Nephron progenitor cell (in vitro differentiated cells): ENCODE measurements at places on chromosomes 4 and X.

DNA sequence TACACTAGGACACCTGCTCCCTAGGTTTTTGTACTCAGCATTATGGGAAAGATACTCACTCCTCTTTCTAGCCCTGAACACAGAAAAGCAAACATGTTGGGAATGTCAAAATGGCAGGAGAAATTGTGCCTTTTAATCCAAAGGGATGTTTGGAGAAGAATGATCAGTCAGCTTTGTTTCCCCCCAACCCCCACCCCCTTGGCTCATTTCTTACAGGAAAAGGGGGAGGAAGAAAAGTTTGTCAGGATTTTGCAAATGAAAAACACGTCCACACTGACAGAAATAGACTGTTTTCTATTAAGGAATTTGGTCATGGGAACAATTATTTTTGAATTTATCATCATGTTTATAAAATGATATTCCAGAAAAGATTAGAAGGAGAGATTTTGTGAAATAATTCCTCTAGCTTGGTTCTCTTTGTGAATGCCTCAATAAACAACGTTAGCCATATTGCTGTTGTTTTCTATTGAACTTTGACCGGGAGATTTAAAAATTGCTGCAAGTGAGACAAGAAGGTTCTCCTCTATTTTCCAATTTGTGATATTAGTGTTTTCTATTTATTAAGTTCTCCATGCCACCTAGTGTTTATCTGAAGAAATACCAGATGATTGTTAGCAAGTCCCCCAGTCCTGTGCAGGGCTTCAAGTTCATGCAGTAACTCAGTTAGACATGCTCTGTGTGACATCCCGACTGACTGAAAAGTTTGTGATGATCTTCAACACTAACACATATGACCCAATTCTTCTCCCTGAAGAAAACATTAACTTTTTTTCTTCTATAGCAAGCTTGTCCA, 31.3 kb upstream of the TFDP3 start:
- no peak for DNase-seq

- DNase-seq: no peak
These were observed 22.0 kb downstream of the SORCS2 start for GRCh38 chr4:7214359-7214758.

DNA sequence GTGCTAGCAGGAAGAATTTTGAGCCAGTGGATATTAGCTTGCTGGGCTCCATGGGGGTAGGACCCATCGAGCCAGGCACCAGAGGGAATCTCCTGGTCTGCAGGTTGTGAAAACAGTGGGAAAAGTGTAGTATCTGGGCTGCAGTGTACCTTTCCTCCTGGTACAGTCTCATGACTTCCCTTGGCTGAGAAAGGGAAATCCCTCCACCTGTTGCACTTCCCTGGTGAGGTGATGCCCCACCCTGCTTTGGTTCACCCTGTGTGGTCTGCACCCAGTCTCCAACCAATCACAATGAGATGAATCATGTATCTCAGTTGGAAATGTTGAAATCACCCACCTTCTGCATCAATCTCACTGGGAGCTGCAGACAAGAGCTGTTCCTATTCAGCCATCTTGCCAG, 341.4 kb upstream of the IRS4 start:
- DNase-seq: no peak

DNA sequence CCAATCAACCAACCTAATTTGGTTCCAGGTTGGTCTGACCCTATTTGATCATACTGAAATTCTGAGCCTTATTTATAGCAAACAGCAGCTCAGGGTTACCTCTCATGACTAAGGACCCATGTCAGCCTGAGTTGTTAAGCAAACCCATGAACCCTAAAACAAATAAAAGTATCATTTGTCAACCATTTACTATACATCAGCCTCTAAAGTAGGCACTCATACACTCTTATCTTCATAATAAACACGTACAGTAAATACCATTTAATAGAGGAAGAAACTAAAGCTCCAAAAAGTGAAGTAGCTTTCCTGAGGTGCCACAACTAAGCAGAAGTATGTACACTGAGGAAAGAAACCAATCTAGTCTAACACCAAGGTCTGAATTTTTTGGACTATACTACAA, 25.2 kb downstream of the MANBA start:
- no peak for DNase-seq

DNA sequence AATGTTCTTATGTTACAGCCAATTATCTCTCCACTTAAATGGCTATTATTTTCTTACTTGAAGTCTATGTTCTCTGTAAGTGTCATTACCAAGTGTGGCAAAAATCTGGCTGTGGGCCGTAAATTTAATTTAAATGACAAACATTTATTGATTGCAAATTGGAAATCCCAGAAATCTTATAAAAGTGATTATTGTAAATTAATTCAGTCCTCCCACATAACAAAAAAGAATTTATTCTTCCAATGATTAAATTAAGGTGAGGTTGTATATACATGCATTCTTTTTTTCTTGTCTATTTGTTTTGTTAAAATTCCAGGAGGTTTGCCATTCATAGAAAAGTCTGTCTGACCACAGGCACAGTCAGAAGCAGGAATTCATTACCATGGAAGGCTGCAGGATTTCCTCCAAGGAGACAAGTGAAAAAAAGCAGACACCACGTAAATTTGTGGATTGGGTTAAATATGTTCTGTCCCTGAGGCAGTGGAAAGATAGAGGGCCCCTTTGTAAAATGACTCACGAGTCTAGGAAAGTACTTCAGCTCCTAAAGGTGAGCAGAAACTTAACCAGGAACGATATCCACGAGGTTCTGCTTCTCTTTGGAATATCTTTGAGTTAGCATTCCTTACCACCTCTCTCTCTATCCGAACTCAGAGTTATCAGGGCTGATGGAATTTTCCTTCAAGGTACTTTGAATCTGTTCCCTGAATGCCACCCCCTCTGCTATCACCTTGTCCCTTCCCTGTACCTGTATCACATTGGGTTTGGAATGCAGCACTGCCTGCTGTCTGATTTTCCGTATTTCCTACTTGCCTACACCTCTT, 10.7 kb downstream of the PPARGC1A start:
- DNase-seq: no peak

DNA sequence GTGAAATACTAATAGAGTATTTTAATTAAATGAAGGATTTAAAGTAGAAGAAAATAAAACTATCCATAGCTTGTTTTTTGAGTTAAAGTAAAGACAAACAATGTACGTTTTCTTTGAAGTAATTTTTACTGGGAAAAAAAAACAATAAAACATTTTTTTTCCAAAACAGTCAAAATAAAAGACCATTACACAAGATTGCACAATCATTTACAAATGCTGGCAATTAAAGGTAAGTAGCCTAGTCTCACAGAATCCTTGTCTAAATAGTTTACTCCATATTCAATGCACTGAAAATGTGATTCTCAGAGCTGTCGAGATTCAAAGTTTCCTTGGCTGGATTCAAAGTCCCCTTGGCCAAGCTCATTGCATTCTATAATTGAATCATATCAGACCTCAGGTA, 21.2 kb downstream of the C4orf54 start:
- no peak for DNase-seq

- DNase-seq: no peak
These were observed 389.4 kb downstream of the OPHN1 start for GRCh38 chrX:68043713-68044438.

- DNase-seq: no peak
These were observed 241.5 kb upstream of the IGFBP7 start for GRCh38 chr4:57351731-57352130.
